ENCODE measurements at places on chromosomes 1 and 21.

DNA sequence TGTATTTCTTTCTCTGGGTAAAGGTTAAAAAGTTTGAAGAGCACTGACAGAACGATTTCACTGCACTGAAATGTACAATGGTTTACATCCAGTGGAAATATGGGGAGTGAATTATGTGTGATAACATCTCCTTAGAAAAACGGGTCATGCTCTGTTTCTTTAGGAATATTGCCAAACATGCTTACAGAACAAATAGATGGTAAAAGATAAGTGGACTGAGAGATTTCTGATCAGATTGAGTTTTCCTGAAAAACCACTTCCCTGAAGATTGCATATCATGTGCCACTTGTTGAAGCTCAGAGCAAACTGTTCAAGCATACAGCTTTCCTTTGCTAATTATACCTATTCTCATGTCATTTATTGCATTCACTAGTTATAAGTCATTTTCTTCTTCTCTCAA, 29.9 kb upstream of the DISP1 start:
- DNase-seq, result no peak

DNA sequence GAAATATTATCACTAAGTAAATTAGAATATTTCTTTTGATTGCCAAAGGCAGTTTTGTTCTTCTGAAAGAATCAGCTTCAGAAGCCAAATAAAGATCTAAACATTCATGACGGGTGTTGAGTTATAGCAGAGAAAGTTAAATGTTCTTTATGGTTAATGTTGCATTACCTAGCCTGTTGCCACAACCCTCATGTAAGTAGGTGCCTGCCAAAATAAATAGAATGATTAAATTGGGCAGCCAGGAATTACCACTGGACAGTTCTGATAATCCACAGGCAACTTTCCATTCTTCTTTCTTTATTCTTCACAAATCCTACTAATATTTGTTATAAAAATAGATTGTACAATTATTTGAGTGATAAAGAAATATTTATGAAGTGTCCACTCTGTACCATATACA, 217.9 kb upstream of the NRIP1 start:
- DNase-seq, result no peak

DNA sequence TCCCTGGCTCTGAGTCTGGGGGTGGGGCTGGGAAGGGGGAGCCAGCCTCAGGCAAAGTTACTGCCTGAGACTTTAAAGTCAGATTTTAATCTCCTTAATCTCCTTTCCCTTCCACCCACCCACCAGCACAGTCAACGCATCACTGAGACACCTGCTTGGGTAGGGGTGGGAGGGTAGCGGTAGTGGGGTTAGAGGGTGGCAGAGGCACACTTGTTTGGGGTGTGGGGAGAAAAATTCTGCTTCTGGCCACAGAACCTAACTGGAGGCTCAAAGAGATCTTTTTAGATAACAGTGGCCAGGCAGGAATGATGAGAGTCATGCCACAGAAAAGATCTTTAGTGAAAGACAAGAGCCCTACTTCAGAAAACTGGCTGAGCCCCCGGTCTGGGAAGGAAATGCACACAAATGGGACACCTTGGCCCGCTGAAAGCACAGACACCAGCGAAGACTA, 44.1 kb downstream of the CD247 start:
- DNase-seq, result no peak

GRCh38 chr21:37450445-37450941, 83.9 kb downstream of the DYRK1A start:
- no peak for DNase-seq

- DNase-seq, result no peak
Observed at GRCh38 chr1:33002006-33002405, 34.7 kb downstream of the AK2 start.

- no peak for DNase-seq
Observed at GRCh38 chr1:212291505-212292134, 6.4 kb downstream of the PPP2R5A start.

- no peak for DNase-seq
Observed at GRCh38 chr1:24868016-24868875, 61.8 kb downstream of the RUNX3 start.

DNA sequence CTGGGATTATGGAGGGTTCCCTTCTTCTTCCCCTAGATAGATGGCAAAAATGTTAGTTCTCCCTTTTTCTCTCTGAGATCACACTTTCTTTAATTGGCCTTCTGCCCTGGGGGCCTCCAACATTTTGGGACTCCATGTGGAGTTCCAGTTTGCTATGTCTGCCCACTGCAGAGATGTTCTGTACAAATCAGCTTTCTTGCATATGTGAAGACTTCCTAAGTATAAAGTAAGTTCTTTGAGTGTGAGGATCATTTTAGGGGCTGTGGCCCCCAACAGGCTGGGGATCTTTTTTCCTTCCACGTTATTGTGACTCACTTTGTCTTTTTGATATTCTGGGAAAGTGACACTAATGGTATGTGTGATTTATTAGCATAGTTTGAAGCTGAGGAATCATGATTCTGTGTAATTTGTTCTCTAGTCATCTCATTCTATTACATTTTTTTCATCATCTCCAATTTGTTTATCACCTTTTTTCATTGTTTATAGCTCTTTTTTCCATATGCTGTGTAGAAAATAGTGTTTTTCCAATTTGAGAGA, 48.2 kb downstream of the HHAT start:
- no peak for DNase-seq

- DNase-seq, result no peak
Observed at GRCh38 chr1:5858844-5859407, 133.3 kb downstream of the NPHP4 start.

GRCh38 chr1:216181590-216181989, 241.7 kb downstream of the USH2A start:
- DNase-seq, result no peak

DNA sequence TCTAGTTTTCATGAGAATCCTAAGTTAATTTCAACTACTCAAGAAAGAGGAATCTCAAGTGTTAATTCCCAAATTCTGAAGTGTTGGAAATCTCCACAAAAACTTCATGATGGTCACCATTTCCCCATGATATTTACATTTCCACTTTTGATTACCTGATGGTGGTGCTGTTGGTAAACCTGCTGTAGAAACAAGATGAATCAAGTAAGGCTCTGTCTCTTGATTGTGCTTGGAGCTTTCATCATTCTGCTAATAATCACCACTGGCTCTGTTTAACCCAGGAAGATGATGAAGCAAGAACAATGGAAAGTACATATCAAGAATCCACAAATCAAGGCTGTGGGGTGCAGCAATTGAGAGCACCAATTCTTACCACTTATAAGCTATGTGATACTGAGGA, 77.8 kb downstream of the C4BPA start:
- DNase-seq, result no peak

Data from stimulated activated effector memory CD8-positive, alpha-beta T cell treated with anti-CD3 and anti-CD28 coated beads, Interleukin-12 subunit alpha, Interleukin-12 subunit beta, amount 100 ng/mL, for 72 hours (primary cell).